Fibroblast of skin of abdomen (primary cell): ENCODE measurements at places on chromosomes 6 and 20.
A peak's percentile ranks its signal among the peaks of the same experiment; 100 is the strongest.

- DNase-seq = no peak
Observed at GRCh38 chr6:42989923-42990322, 5.6 kb downstream of the PPP2R5D start.

GRCh38 chr6:134123666-134124208, 71.3 kb upstream of the SLC2A12 start:
- DNase-seq = peak; percentile 85

- no peak for DNase-seq
Observed at GRCh38 chr6:69180361-69181067, 545.4 kb downstream of the ADGRB3 start.

DNA sequence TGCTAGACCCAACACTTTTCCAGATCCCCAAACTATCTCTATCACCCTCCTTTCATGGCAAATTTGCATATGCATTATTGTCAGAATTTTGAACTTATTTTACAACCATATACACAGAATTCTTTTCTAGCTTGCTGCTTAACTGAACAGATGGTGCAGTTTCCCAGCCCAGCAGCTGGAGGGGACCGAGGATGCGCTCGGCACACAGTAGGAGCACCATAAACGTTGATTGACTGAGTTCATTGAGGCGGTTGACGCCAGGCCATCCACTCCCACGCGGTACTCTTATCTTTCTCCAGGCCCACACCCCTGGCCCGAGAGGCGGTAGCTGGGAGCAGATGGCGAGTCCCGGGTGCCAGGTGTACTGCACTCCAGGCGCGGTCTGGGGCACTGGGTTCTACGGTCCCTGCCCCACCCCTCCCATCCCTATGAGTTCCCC, 6.8 kb upstream of the SOX4 start:
- DNase-seq = no peak

- DNase-seq = no peak
Observed at GRCh38 chr20:42493001-42493400, 696.7 kb downstream of the PTPRT start.

DNA sequence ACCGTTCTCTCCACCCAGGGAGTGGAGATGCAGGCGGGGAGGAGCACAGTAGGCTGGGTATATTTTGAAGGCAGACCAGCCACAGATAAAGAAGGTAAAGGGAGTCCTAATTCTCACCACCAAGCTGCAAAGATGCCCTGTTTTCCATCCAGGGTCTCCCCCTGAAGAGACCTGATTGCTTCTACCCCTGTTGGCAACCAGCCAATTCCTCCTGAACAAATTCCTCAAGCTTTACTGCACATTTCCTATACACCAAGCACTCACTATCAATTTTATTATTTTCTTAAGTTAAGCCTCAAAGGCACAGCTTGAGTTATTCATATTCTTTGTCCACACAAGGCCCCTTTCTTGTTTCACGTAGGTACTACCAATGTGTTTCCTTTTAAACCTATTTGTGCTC, 214.4 kb downstream of the EYA2 start:
- DNase-seq = no peak

GRCh38 chr6:123770247-123770949, 33.3 kb upstream of the NKAIN2 start:
- DNase-seq = no peak

GRCh38 chr6:34600796-34601195, 44.7 kb upstream of the SPDEF start:
- no peak for DNase-seq

GRCh38 chr6:53233309-53233708, 84.7 kb upstream of the GCM1 start:
- DNase-seq = peak; percentile 3

- DNase-seq = peak; percentile 17
Observed at GRCh38 chr6:31116661-31117385, 2.2 kb downstream of the PSORS1C1 start.

DNA sequence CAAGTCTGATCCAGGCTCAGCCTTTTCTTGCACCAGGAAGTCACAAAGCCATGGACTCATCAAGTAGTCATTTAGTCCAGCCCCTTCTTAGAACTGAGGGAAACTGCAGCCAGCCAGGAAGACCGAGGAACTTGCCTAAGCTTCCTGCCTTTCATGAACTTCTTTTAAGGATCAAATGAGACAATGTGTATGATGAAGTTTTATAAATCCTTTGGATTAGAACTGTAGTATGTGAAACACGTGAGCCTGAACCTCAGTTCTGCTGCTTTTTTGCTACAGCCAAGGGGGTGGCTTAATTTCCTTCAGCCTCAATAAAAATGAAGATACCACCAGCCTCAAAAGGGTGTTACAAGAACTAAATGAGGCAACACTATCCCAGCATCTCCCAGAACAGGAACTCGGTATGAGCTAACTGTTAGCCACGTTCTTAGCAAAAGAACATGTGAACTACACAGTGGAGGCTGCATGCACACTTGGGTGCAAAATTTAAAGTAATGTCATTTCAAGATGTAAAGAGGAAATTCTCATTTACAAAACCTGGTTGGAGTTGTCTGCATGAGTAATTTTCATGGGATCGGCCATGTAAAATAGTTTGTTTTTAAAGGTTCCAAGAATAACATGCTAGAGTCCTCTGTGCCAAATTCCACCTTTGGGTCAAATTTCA, 76.0 kb upstream of the TBC1D7 start:
- peak; percentile 55 for DNase-seq

DNA sequence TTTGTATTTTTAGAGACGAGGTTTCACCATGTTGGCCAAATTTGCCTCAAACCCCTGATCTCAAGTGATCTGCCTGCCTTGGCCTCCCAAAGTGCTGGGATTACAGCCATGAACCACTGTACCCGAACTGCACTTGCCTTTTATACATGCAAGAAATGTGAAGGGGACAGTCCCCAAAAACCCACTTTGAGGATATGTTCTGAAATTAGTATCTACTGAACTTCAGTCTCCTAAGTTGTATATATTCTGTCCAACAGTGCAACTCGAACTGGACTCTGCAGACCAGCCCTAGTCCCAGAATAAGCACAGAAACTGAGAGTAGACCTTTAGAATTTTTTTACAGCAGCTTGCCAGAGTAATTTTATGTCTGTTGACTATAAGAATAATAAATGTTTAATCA, 28.5 kb downstream of the BACH2 start:
- DNase-seq = no peak

- peak; percentile 16 for DNase-seq
Observed at GRCh38 chr6:46175446-46175845, 4.7 kb upstream of the ENPP5 start.
